ENCODE measurements at places on chromosomes 7 and 10.

GRCh38 chr10:78504181-78504580 lies 470.5 kb downstream of the RPS24 start:
- no peak for DNase-seq

DNA sequence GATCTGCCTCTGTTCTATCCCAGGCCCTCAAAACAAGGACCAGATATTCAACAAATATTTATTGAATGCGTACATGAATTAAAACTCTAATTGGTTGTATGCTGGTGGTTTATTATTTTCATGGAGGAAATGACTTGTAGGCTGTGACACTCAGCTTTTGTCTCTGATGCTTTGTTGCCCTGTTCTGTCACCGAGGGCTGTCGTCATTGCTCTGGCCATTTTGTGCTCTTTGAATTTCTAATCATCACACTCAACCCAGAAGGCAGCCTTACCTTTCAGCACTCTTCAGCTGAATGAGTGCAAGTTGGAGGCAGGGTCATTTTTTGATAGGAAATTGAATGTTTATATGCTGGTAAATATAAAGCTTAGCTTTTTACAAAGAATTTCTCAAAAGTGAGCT lies 14.5 kb downstream of the SRGN start:
- no peak for DNase-seq

DNA sequence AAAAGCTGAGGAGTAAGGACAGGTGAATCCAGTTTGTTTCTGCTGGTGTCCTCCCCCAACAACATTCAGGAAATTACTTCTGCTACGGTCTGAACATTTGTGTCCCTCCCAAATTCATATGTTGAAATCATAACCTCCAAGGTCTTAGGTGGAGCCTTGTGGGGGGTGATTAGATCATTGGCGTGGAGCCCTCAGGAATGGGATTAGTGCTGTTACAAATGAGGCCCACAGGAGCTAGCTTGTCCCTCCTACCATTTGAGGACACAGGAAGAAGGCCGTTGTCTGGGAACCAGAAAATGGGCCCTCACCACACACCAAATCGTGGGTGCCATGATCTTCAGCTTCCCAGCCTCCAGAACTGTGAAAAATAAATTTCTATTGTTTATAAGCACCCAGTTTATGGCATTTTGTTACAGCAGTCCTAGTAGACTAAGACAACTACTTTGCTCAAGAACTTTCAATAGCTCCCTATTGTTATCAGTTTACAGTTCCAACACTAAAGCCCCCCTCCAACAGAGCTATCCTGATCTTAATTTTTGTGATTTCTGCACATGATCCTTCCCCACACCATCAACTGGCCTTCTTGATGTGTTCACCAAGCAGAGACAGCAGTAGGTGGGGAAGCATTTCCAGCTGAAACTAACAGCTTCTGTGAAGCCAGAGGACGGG lies 2.1 kb upstream of the LRMDA start:
- no peak for DNase-seq

- peak; percentile 85 for DNase-seq
Observed at GRCh38 chr10:13348216-13349017, at the start of gene SEPHS1. Gene SEPHS1, minus strand, starts transcription at chr10:13348293. Its CDS starts 3,343 bp downstream, at chr10:13344950.

- DNase-seq, result no peak
Observed at GRCh38 chr7:41107938-41108448, 594.9 kb downstream of the INHBA start.

DNA sequence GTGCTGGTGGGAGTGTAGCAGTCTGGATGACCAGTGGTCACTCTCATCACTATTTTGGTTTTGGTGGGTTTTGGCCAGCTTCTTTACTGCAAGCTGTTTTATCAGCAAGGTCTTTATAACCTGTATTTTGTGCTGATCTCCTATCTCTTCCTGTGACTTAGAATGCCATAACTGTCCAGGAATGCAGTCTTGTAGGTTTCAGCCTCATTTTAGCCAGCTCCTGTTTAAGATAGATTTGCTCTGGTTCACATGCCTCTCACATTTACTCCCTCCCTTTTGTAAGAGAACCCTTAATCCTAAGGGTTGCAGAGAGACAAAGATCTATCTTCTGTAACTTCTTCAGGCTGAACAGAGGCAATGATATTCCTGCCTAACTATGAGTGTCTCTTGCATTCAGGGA lies 51.2 kb upstream of the INHBA start:
- DNase-seq, result no peak

- no peak for DNase-seq
Observed at GRCh38 chr7:131826960-131827359, 270.5 kb upstream of the PODXL start.

DNA sequence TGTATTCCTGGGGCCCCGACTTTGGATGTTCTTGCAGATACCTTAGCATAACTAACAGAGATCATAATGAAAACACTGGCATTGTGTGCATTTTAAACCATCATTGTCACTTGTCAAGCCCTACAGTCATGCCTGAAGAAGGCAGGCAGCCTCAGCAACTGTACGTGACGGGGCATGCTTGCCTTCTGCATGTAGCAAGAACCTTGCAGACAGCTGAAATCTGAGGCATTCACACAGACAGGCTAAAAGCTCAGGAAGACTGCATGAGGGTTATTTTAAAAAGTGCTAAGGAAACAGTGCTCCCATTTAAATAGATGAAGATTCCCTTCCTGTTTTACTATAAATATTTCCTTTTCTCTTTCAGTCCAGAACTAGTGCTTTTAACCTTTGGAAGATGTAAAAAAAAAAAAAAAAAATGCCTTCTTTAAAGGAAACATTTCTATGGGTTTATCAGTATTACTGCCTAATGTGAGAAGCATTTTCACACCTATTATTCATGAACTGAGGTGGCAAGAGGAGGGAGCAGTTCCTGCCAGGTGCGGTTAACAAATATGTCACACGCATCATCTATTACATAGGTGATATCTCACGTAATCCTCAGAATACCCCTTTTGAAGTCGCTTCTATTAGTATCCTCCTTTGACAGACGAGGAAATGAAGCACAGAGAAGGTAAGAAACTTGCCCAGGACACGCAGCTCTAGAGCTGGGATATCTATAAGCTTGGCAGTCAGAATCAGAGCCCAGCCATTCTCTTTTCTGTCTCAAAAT lies 88.1 kb downstream of the PRKCQ start:
- no peak for DNase-seq

All from activated T-cell treated with anti-CD3 and anti-CD28 coated beads, Interleukin-2, amount 50 U/mL, for 48 hours (primary cell).